ENCODE measurements at places on chromosomes 2 and 18.
A peak's percentile ranks its signal among the peaks of the same experiment; 100 is the strongest.

GRCh38 chr18:31484461-31484860 lies 13.5 kb upstream of the DSG2 start:
- DNase-seq: no peak

- no peak for DNase-seq
Observed at GRCh38 chr2:225002656-225003045, 39.6 kb downstream of the DOCK10 start.

GRCh38 chr2:186862869-186863709 lies 14.1 kb upstream of the ZSWIM2 start:
- peak; percentile 21 for DNase-seq

DNA sequence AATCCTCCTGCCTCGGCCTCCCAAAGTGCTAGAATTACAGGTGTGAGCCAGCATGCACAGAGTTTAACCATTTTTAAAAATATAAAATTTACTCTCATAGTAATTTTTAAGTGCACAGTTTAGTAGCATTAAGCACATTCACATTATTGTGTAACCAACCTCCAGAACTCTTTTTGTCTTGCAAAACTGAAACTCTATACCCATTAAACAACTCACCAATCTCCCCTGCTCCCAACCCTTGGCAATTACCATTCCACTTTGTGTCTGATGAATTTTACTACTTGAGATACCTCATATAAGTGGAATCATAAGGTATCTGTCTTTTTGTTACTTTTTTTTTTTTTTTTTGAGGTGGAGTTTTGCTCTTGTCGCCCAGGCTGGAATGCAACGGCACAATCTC lies 112.5 kb downstream of the BMPR2 start:
- DNase-seq: no peak

- DNase-seq: no peak
Observed at GRCh38 chr2:195151711-195152110, 505.3 kb upstream of the SLC39A10 start.

DNA sequence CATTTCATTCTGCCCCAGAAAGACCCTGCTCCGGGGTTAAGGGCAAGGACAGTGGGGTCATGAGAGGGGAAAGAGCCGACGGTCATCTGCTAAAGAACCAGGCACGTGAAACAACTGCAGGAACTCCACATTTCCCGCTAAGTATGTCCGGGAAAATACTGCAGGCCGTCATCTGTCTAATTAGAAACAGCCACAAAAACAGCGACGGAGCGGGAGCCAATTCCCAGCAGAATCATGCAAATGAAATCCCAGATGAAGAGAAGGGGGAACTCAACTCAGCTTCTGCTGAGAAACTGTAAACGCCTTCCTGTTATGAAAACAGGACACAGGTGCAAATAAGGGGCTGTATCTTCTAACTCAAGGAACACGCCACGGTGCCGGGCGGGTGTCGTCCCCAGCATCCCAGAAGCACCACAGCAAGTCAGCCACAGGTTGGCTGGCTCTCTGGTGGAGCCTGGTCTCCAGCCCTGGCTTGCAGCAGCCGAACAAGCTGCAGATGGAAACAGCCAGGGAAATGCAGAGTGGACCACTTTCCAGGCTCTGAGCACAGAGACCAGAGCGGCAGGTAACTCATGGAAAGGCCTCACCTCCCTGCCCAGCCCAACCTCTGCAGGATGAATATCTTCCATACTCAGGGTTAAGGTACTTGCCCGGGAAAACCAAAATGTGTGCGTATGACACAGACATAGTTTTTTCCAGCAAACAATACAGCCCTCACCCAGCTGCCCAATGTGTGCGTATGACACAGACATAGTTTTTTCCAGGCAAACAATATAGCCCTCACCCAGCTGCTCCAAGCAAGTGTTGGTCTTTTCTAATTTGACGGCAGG lies 28.9 kb downstream of the PXDN start:
- no peak for DNase-seq

DNA sequence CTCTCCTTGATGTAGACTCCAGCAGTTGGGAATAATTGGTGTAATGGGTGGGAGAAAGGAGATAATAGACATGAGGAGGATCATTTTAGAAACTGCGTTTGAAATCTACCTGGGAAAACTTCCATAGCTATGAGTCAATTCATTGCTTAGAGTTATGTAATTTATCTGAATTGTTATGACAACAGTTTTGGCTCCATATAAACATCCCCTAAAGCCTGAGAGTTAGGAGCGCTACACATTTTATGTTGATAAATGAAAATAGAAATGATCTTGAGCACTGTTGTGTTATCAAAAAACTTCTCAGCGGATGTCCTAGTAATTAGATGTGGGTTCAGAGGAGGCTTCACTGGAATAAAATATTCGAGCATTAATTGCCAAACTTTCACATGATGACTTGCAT lies 573.4 kb downstream of the TSN start:
- no peak for DNase-seq

DNA sequence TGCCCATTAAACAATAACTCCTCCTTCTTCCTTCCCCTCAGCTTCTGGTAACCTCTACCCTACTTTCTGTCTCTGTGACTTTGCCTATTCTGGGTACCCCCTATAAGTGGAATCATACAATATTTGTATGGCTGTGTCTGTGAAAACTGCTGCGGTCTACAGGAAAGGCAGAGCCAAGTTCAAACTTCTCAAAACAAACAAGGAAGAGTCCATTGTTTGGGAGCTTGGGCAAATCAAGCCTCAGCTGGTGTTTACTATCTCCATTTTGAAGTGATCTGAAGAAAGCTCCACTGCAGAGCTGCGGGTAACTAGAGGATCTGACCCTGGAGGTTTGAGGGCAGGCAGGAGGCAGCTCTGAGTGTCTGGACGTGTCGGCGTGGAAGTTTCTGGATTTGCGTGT lies 48.6 kb upstream of the DAPL1 start:
- DNase-seq: no peak

- DNase-seq: no peak
Observed at GRCh38 chr2:1973636-1974035, 229.3 kb upstream of the PXDN start.

DNA sequence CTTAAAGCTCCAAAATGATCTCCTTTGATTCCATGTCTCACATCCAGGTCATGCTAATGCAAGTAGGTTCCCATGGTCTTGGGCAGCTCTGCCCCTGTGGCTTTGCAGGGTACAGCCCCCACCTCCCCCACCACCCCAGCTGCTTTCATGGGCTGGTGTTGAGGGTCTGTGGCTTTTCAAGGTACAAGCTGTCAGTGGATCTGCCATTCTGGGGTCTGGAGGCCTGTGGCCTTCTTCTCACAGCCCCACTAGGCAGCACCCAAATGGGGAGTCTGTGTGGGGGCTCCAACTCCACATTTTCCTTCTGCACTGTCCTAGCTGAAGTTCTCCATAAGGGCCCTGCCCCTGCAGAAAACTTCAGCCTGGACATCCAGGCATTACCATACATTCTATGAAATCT lies 19.0 kb downstream of the SLC9A4 start:
- no peak for DNase-seq

- DNase-seq: no peak
Observed at GRCh38 chr2:215772003-215772402, 241.3 kb downstream of the MREG start.

DNA sequence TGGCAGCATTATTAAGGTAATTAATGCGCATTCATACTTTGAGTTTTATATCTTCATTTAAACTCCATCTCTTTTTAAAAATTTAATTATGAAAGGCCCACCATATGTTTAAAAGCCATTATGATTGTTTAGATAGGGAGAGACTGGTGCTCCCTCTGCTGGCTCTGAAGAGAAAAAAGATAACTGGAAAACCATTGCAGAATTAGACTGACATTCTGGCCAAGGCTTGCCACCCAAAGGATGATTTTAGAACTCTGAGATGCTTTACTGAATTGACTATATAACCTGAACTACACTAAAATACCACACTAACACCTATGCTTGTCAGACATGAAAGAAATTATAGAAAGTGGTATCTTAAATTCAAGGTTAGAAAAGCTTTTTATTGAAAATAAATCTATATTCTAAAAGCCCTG lies 127.6 kb upstream of the SPOPL start:
- no peak for DNase-seq

- DNase-seq: no peak
Observed at GRCh38 chr2:60745330-60745729, 10.7 kb upstream of the PAPOLG start.

GRCh38 chr2:239157771-239158170 lies 243.0 kb downstream of the HDAC4 start:
- DNase-seq: no peak

DNA sequence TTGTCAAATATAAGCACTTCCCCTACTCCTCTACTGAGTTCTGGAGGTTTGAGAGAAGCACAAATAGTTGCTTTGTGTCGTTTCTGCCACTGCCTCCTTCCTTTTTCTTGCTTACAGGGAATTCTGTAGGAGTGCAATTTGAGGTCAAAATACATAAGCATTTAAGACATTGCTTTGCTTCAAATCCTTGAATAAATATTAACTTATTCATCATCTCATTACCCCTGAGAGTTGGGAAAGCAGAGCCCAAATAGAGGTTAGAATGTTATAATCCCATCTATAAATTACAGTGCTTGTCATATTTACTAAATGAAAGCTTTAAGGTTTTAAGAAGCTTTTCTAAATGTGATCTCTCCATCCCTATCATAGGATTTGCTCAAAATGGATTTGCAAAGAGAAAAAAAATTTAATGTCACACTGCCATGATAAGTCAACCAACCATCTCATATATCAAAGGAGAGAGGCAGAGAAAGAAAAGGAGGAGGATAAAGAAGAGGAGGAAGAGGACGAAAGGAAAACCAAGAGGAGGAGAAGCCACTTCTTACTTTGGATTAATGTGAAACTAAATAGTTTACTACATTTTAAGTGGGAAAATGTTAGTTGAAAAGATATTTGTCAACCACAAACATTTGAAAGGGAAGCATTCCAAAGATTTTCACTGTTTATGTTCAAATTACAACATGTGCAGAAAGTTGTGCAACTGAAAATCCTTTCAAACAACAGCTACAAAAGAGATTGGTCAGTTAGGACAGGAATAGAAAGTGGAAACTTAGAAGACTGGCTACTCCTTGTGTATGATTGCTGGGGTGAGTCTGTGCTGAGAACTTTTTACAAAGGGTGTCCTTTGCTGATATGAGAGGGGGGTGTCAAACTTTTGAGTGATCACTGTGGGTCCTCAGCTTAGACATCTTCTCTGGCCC lies 277.3 kb upstream of the FN1 start:
- DNase-seq: no peak

DNA sequence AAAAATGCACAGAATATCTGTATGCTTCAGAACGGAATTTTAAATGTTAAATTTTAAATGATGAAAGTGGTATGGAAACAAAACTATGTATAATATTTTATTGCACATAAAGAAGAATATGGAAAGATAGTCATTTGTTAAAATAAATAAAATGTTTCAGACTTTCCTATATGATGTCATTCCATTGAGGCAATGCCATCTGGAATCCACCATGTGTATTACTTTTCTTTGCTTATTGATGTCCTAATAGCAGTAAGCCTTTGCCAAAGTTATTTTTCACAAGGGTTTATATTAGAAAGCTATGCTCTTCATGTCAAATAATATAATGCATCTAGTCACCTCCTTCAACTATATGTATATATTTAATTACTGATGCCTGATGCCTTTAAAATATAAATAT lies 601.6 kb upstream of the PKDCC start:
- no peak for DNase-seq

DNA sequence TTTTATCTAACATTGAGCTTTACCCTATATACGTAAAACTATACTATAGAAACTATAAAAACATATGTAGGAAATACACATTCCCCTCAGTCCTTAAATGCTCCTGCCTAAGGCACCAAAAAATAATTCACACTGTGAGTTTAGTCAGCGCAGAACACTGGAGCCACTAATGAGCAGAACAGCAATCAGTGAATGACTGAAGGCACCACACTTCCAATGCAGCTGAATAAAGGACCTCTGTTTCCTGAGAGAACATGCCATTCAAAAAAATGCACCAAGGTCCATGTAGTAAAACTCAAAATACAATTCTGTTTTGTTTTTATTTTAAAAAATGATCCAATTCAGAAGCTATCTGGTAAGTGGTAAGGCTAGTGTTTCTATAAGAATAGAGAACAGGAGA lies 1280.6 kb upstream of the NRXN1 start:
- DNase-seq: no peak

GRCh38 chr2:38997781-38998180 lies 108.1 kb downstream of the ARHGEF33 start:
- DNase-seq: peak; percentile 24

DNA sequence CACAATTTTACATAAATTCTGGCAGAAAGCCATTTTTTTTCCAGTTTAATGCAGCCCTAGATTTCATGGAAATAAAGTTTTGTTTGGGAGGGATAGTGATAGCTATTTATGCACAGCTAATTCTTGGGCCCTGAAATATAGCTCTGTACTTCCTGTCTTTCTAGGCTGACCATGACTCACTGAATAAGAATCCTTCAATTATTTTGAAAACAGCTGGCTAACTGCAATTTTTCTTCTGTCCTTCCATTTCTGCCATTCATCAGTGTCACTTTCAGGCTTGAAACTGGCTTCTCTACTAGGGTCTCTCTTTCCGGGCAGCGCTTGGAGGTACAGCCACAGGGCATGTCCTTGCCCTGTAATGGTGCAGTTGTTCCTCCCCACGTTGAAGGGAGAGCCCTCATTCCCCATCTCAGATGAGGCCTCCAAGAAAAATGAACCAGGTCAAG lies 97.1 kb upstream of the TMEM178A start:
- peak; percentile 76 for DNase-seq

DNA sequence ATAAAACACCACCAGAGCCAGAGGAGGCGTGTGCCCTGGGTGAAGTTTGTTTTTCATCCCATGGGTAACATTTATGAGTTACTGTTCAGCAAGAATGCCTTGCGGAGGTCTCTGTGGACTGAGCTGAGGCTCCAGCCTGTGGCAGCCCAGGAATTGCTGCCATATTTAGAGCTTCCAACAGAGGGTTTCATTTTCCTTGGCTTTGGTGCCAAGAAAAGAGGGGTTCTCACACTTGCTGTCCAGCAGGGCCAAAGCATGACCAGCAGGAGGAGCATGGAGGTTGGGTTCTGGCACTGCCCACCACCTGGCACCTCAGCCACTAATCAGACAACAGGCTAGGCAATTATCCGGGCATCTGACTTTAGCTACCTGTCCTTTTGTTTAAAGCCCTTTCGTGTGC lies 36.7 kb downstream of the EPAS1 start:
- DNase-seq: no peak

GRCh38 chr2:85195956-85196355 lies 62.8 kb downstream of the TCF7L1 start:
- no peak for DNase-seq

GRCh38 chr2:191333911-191334357 lies 88.7 kb downstream of the MYO1B start:
- peak; percentile 93 for DNase-seq

DNA sequence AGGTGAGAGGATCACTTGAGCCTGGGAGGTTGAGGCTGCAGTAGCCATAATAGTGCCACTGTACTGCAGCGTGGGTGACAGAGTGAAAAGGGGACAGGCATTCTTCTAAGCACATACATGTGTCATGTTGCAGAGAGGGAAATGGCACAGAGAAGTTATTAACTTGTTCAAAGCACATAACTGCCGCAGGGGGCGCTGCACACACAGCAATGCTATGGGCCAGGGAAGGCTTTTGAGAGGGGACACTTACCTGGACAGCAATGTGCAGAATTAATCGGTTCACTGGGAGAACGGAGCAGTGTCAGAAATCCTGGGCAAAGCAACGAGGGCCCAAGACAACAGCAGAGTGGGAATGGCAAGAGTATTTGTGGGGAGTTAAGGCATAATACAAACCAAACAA lies 2.4 kb downstream of the SCYGR8 start:
- DNase-seq: no peak

All from HFF-Myc (cell line).